ENCODE measurements at places on chromosomes 5 and 9.

- peak; percentile 64 for DNase-seq
Observed at GRCh38 chr5:55913466-55914413, 62.6 kb downstream of the IL31RA start.

DNA sequence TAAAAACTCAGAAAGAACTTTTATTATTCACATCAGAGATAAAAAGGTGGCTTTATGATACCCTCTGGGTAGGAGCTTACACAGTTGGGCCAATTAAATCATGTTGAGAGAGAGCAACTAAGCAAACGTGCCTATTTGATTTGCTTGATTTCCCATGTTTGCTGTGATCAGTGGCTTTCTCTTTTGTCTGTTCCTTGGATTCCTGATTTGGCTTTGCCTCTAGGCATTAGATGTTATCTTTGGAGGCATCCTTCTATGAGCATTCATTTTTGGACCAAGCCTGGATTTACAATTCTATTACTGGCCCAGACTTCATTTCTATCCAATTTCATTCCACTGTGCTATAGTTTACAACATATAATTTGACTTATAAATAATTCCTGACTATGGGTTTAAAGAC lies 35.9 kb downstream of the VCAN start:
- no peak for DNase-seq

DNA sequence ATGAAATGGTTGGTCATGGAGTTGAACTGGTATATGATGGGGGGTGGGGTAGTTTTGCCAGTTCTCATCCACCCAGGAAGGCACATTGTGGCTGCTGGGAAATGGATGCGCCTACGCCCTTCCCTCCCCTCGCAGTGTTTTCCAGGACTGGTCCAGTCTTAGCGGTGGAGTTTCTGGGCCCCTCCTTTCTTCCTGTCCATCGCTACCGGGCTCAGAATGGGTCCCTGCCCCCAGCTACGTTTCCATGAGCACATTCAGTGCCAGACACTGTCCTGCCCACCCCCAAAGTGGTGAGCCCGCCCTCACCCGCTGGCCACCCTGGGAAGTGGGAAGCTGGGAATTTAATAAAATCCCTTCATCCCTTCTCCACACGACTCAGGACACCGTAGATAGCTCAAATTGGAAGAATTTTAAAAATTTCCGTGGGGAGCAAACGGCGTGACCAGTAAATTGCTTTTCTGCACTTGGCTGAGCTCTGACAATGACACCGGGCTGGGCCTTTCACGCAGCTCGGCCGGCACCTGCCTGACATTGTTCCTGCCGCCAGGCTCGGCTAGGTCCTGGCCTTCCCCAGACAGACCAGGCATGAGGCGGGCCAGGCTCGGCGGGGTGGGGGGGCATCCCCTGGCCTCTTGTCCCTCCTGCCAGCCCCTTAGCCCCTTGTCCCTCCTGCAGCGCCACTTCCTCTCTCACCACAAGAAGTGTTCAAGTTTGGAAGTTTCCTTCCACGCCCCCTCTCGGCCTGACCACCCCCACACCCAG lies 3.6 kb downstream of the FGF18 start:
- DNase-seq = peak; percentile 73

- DNase-seq = no peak
Observed at GRCh38 chr5:999724-1000123, 8.9 kb upstream of the NKD2 start.

GRCh38 chr5:79871364-79872120 lies 119.5 kb downstream of the MTX3 start:
- DNase-seq = no peak

- peak; percentile 41 for DNase-seq
Observed at GRCh38 chr5:15105799-15106393, 234.3 kb upstream of the ANKH start.

DNA sequence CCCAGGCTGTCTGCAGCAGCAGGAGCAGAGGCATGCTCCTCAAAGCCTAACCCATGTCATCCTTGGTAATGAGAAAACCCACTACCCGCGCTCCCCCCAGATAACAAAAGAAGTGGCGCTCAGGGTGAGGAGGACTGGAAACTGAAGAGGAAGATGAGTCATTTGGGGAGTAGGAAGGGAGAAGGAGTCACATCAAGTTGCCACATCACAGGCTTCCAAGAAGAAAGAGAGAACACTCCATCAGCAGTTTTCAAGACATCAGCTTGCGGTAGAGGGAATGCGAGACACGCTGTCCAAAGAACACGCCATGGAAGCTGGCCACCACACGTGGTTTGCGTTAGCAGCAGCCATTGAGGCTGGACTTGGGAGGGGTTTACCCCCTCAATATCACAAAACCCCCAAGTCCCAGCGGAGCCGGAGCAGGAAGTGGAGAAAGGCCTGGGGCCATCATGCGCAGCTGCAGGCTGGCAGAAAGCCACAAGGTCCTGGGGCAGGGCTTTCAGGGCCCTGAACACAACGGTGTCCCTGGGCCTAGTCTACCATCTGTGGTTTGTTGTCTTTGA lies 41.5 kb downstream of the SH3PXD2B start:
- no peak for DNase-seq

GRCh38 chr9:90870621-90871326 lies 69.2 kb downstream of the SYK start:
- peak; percentile 10 for DNase-seq

- no peak for DNase-seq
Observed at GRCh38 chr5:74367934-74368333, 272.6 kb downstream of the ENC1 start.

DNA sequence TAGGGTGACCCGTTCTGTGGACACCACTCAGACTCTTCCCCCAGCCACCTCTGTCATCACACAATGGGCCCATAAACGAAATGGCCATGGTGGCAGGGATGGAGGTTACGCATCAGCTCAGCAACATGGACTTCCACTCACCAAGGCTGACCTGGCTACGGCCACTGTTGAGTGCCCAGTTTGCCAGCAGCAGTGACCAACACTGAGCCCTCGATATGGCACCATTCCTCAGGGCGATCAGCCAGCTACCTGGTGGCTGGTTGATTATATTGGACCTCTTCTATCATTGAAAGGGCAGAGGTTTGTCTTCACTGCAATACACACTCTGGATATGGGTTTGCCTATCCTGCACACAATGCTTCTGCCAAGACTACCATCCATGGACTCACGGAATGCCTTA lies 21.1 kb downstream of the MTMR12 start:
- DNase-seq = no peak

DNA sequence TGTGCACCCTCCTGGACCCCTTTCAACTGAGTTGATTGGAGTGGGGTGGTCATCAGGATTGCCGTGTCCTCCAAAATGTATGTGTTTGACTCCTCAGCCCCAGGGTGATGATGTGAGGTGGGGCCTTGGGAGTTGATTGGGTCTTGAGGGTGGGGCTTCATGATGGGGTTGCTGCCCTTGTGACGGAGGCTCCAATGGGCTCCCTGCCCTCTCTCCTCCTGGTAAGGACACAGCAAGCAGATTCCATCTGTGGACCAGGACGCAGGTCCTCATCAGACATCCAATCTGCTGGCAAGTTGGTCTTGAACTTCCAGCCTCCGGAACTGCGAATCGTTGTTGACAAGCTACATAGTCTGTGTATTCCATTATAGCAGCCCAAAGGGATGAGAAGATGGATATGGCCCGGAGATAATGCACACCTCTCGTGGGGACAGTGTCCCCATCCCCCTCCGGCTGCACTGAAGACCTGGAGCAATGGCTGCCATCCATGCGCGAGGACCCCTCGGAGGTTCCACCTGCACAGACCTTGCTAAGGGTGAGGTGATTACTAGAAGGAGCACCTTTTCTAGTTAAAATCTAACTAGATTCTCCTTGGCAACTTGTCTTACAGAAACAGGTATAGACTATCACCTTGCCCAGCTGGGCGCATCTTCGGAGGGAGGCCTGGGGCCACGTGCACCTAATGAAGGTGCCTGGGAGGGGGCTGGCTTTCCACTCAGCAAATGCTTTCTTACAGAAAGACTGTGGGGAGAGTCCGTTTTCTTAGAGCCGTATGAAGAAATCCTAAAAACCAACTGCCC lies 75.7 kb upstream of the IRX4 start:
- no peak for DNase-seq

GRCh38 chr9:100322954-100323536 lies 29.7 kb downstream of the TEX10 start:
- DNase-seq = peak; percentile 13

- no peak for DNase-seq
Observed at GRCh38 chr9:70635790-70636189, 221.3 kb upstream of the KLF9 start.

GRCh38 chr9:89002987-89003386 lies 11.7 kb downstream of the S1PR3 start:
- no peak for DNase-seq

- DNase-seq = no peak
Observed at GRCh38 chr5:174175716-174176268, 130.3 kb downstream of the NSG2 start.

DNA sequence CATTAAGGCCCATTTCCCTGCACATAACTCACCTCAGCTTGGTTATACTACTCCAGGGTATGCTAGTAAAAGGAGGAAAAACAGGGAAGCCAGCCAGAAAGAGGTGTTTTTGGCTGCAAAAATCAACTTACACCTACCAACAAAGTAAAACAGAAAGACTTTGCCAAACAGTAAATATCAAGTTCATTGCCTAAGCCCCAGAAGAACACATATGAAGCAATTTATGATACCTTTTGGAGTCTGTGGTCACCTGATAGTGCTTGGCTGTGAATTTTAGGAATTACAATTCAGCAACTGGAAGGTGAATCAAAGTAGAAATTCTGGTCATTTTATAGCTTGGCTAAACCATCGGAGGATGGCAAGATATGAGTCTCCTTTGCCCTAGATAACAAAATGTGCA lies 463.7 kb upstream of the CLINT1 start:
- DNase-seq = no peak

DNA sequence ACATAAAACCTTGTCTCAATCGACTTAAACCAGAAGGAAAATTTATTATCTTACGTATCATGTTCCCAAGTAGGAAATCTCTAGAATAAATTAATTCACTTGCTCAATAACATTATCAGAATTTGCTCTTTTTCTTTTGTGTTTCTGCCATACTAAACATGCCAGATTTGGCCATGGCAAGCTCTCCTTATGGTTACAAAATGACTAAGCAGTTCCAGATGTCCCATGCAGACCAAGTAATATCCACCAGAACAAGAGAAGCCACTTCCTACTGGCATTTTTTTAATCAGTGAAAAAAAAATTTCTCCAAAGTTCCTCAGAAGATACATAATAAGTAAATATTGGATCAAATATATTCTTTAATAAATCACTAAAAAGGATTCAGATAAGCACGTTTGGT lies 25.2 kb upstream of the ADAMTS6 start:
- DNase-seq = no peak

DNA sequence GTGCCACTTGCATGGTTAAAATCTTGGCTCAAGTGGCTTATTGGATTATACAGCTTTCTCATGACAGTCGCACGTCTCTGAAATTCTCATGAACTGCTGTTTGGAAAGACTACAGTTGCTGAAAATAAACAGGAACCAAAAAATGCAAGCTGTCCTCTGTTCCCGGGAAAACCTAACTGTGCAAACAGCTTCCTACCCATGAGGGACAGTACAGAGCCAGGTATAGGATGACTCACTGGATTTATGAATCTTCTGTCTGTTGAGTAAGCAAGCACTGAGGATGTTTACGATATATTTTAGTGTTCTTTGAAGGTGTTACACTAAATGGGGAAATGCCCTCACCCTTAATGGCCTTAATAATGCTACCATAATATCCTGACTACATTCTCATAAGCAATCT lies 380.3 kb upstream of the TNC start:
- DNase-seq = no peak

DNA sequence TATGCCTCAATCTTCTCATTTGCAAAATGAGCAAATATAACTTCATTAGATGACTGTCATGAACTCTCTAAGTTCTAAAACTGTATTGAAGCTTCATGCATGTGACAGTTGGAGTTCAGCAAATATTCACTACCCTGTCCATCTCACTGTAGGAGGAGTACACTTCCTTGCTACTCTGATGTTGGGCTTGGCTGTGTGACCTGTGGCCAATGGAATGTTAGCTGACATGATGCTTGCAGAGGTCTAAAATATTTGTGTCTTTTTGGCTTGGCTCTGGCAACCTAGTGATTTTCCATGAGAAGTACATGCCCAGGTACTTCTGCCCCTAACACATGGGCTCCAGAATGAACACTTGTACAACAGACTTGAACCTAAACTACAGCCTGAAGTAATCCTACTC lies 203.1 kb upstream of the ANKH start:
- no peak for DNase-seq
